ENCODE measurements at places on chromosomes 4 and X. TPM values are rescaled to one million over a fixed set of nuclear protein-coding genes. Genes with fewer than 3 reads are reported as not detected.

GRCh38 chrX:17414027-17414658 is 39.1 kb downstream of the NHS start:
- DNase-seq, result no peak

DNA sequence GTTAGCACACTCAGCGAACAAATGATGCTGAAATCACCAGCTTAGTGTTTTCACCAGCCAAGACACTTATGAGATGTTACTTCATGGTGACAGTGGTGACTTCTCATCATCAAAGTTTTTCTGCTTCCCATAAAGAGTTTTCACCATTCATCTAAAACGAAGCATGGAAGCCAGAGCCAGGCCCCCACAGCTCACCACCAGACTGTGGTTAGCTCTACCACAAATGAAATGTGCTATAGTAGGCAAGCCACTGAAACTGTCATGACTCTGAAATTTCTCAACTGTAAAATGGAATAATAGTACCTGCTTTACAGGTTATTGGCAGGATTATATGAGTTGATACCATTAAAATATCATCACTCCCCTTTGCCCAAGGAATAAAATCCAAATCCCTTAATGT is 56.4 kb upstream of the HHIP start:
- no peak for DNase-seq

DNA sequence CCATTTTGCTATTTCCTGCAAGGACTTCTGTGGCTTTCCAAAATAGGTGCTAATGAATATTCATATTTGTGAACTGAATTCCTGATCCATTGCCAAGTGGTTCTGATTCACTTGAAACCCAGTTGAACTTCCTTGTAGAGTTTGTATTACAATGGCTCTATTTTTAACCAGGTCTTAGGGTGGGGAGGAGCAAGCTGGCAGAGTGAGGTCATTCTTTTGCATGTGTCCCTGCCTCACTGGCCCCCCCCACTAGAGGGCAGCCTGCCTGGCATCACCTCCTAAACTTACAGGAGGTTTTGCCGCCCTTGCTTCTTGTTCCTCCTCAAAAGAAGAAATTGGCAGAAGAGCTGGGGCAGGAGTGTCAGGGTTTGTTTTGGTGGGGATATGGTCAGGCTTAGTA is 10.5 kb downstream of the PTTG2 start:
- peak; percentile 81 for DNase-seq

- no peak for DNase-seq
These were observed 104.5 kb upstream of the QRFPR start for GRCh38 chr4:121485190-121485804.

- peak; percentile 21 for DNase-seq
These were observed 1.1 kb downstream of the PDE6B start for GRCh38 chr4:626201-627091.

DNA sequence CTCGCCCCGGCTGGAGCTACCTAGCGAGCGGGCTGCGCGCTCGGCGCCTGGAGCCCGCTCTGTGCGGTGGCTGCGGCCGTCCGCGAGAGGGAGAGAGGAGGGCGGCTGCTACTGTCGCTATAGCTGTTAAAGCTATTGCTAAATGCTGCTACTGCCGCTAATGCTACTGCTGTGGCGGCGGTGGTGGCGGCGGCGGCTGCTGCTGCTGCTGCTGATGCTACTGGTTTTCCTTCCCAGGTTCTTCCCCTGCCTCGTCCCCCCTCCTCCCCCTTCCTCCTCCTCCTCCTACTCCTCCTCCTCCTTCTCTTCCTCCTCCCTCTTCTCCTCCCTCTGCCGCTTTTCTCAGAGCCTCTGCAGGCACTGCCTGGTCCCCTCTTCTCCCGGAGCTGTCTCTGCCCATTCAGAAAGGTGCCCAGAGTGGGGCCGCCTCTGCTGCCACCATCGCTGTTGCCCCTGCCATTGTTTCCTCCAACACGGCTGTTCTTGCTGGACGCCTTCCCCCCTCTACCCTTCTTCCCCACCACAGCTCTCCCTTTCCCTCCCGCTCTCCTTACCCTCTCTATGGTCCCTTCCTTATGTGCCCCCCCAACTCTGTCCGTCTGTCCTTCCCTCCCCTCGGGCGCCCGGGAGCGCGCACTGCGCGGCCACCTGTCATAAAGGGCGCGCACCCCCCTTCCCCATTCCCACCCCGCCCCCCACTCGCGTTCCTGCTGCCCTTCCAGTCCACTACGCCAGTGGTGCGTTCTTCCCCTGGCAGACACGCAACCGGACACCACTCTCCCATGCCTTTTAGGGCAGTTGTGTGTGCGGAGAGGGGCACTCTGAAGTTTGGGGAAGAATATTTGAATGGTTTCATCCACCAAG is at the start of gene NEXMIF:
TSS of gene NEXMIF (minus strand) at position 228 of the 864 bp plus-strand sequence.
- DNase-seq, result no peak

GRCh38 chr4:153790500-153790865 is 1.6 kb upstream of the SFRP2 start:
- DNase-seq, result no peak

DNA sequence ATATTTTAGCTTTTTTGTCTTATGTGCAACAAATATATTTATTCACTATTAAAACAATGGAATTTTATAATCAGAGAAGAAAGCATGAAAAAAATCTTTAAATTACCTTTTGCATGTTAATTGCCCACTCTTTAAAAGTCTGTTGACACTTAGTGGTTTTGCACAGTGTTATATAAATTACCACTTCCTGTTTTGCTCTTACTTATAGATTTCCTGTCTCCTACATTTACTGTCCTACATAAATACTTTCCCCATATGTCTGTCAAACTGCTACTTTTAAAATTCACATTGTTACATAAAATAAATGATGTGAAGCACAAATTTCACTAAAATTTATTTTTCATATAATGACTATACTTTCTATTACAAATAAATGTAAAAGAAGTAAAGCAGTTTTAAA is 161.1 kb upstream of the NDST4 start:
- DNase-seq, result no peak

DNA sequence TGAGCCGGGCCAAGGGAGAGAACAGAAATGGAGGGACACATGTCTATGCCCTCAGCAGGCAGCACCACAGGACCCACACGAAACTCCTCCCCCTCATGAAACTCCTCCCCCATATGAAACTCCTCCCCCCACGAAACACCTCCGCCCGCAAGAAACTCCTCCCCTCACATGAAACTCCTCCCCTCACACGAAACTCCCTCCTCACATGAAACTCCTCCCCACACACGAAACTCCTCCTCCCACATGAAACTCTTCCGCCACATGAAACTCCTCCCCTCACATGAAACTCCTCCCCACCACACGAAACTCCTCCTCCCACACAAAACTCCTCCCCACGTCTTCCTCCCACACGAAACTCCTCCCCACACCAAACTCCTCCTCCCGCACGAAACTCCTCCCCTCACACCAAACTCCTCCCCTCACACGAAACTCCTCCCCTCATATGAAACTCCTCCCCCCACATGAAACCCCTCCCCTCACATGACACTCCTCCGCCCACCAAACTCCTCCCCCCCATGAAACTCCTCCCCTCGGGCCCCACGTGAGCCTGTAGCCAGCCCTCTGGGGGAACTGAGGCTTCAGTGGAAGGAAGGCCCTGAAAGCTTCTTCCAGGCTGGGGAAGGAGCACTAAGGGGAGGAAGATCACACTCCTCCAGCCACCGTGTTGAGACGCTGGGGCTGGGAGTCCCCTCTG is 15.2 kb downstream of the ADRA2C start:
- DNase-seq, result no peak

DNA sequence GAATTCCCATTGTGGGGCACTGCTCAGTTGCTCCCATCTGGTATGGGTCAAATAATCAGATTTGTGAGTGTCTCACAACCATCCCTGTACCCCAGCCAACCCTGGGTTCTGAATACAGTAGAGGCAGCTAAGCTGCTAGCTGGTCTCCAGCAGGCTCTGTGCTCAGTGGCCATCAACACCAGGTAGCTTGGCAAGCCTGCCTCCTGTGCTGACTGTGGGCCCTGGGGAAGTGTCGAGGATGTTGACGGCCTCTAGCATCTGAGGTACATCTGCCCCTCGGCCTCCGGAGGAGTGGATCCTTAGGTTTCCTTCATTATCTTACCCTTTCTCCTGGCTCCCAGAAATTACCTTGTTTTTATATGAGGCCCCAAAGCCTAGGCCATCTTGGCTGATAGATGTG is 13.3 kb downstream of the RNF4 start:
- DNase-seq, result no peak

DNA sequence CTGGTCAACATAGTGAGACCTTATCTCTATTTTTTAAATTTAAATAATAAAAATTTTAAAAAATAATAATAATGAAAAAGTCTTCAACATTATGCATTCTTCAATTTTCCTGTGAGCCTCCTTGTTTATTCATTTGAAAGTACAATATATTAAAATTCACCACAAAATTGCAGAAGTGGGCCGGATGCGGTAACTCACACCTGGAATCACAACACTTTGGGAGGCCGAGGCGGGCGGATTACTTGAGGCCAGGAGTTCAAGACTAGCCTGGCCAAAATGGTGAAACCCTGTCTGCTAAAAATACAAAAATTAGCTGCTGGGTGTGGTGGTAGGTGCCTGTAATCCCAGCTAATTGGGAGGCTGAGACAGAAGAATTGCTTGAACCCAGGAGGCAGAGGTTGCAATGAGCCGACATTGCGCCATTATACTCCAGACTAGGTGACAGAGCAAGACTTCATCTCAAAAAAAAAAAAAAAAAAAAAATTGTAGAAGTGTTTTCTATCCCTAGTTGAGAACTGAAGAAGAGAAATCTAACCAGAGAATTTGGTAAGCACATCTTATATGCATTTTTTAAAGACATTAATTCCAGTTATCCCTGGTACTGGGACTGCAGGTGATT is 56.9 kb downstream of the RBM47 start:
- DNase-seq, result no peak

DNA sequence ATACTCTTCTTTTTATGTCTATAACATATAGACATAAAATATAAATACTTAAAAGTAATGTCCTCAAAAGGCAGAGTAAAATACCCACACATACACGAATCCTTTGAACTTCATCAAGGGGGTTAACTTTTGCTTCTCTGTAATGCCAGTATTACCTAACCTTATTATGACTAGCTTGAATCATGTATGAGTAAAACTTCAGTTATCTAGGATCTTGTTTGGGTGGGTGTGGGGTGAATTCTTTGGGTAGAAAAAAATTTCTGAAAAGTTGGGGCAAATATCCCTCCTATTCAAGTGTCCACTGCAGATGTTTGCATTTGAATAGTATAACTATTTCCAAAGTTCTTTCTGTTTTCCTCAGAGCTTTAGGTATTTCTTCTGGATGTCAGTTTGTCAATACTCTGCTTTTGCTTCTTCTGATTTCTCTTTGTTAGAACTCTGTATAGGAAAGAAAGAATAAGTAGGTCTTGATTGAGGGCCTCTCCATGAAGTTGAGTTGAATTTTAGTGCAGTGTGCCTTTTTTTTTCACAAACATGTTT is 173.8 kb downstream of the ADGRL3 start:
- no peak for DNase-seq

DNA sequence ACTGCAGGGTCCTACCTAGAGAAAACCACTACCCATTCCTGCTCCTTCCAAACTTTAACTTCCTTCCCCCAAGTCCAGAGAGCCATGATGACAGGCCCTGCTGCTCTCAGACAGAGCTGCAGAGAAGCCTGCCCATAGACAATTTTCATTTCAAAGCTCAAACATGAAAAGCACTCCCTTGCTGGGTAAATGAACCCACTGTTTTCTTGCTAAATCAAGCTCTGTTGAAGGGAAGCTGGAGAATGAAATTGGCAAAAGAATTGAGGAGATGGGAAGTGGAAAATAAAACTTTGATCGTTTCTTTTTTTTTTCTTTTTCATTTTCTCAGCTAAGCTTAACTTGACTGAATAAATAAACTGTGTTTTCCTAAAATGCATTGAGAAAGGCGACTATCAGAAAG is 331.1 kb upstream of the CPEB2 start:
- DNase-seq, result no peak

- DNase-seq, result no peak
These were observed 156.3 kb upstream of the RAI2 start for GRCh38 chrX:18017411-18017810.

GRCh38 chr4:119657111-119657611 is 28.6 kb upstream of the PDE5A start:
- no peak for DNase-seq

DNA sequence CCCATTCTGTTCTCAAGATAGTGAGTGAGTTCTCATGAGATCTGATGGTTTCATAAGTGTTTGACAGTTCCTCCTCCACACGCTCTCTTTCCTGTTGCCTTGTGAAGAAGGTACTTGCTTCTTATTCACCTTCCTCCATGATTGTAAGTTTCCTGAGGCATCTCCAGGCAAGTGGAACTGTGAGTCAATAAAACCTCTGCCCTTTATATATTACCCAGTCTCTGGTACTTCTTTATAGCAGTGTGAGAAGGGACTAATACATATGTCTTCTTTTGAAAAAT is 58.4 kb downstream of the CFAP299 start:
- no peak for DNase-seq

GRCh38 chr4:159767406-159767805 is 664.5 kb downstream of the RAPGEF2 start:
- DNase-seq, result no peak

DNA sequence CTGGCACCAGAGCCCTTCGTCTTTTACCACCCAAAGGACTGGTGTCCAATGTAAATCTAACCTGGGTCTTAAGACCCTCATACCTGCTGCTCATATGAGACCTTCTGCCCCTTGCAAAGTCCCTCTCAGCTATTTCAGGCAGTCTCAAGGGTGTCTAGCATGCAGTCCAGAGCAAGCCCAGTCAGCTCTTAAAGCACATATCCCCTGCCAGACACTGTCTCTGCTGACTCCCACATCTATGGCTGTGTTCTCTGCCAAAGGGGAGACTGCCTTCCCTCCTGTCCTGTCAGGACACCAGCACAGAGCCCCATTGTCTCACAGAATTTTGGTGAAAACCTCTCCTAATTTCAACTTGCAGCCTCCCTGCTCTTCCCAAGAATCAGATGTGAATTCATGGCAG is 118.5 kb downstream of the PARM1 start:
- DNase-seq, result no peak

GRCh38 chr4:22389240-22389870 is 126.5 kb downstream of the ADGRA3 start:
- no peak for DNase-seq

The GABRG1 gene
- total RNA-seq, result not detected

The DNAAF6 gene
- total RNA-seq, result not detected

The SMIM10L2A gene
- 2.3 TPM for total RNA-seq

The SPANXA2 gene
- not detected for total RNA-seq

The SORCS2 gene
- 1.5 TPM for total RNA-seq

The GPR34 gene
- total RNA-seq, result 8.6 TPM

The PYURF gene
- total RNA-seq, result 55.0 TPM

The PGM2 gene
- 12.8 TPM for total RNA-seq

The XAGE5 gene
- total RNA-seq, result not detected

The CCKAR gene
- total RNA-seq, result not detected

The SOWAHB gene
- not detected for total RNA-seq

The CT83 gene
- total RNA-seq, result not detected

The SLITRK4 gene
- total RNA-seq, result 0.22 TPM

The AFAP1 gene
- 7.7 TPM for total RNA-seq

The CHM gene
- 15.7 TPM for total RNA-seq

The XG gene
- total RNA-seq, result 0.32 TPM

The FRMPD3 gene
- not detected for total RNA-seq

The SMIM31 gene
- total RNA-seq, result not detected

Data from left ventricle myocardium superior (tissue), 1 donor.